ENCODE measurements at places on chromosomes 12 and 14.

GRCh38 chr14:76968621-76969063 lies 59.9 kb downstream of the IRF2BPL start:
- no peak for DNase-seq

DNA sequence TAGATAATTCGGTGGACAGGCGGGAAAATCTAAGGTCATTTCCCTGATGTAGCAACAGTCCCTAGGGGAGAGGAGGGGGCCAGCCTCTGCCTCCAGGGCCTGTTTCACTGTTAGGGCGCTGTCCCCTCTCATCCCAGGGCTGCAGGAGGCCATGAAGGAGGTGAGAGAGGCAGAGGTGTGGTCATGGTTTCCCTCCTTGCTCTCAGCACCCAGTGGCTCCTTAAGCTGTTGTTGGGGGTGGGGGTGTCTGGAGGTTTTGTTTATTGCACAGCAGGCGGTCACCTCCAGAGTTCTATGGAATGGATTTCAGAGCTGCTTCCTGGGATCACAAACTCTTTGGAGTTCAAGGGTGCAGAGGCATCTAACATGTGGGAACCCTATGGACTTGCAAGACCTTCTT lies 212.5 kb upstream of the RTL1 start:
- no peak for DNase-seq

DNA sequence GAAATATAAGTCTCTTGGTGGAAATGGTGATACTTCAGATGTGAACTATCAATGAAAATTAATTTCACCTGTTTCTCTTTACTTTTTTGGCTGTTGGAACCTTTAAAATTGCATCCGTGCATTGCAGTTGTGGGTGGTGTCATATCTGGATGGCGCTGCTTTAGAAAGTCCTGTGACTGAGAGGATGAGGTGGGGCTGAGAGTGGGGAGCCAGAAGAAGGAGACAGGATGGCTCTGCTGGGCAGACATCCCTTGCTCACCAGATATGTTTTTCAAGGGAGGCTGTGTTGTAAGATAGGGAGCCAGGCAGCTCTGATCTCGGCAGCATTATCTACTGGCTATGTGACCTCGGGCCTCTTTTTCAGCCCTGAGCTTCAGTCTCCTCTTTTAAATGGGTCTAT lies 12.7 kb downstream of the ASB2 start:
- DNase-seq: no peak

DNA sequence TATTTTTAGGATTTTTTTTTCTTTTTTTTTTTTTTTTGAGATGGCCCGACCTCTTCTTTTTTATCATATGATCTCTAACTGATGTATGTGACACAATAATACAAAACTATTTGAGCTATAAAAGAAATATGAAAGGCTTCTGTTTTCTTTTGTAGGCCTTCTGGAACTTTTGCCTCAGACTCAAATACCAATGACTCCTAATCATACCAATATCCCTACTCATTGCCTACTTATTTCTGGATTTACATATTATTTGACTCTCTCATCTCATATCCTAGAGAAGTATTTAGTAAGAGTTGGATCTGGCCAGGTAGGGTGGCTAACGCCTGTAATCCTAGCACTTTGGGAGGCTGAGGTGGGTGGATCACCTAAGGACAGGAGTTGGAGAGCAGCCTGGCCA lies 12.7 kb upstream of the WDR89 start:
- no peak for DNase-seq

GRCh38 chr12:129964300-129964699 lies 60.5 kb upstream of the TMEM132D start:
- no peak for DNase-seq

DNA sequence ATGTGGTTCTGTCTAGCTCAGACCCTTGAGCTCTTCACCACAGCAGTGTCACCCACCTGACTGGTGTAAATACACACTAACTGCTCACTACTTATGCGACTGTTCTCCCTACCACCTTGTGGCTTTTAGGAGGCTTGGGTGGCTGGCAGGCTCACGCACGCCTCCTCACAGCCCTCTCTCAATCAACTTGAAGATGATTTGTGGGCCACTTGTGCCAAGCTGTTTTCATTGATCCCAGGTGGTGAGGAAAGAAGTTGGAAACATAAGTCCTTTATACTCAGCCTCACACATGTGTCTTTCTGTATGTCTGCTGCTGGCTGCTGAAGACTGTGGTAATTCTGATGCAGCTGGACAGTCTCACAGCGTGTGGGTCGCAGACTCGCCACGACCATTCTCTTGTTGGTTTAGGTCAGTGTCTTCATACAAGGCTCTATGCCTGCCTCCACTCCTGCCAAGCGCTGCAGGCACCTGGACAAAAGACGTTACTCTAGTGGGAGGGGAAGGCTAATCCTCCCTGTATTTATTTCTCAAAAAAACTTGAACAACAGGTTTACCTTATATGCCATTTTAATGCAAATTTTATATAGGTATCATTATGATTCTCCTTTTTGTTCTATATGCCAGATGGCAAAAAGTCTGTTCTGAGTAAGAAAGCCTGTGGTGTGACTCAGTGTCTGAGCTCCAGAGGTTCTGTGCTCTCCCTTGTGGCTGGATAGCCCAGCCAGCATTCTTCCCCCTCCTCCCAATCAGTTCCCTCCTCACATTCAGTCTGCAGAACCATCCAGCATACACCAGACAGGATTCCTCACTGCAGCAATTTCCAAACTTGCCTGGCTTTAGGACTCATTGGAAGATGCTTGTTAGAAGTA lies 115.6 kb downstream of the DIP2B start:
- peak; percentile 5 for DNase-seq

DNA sequence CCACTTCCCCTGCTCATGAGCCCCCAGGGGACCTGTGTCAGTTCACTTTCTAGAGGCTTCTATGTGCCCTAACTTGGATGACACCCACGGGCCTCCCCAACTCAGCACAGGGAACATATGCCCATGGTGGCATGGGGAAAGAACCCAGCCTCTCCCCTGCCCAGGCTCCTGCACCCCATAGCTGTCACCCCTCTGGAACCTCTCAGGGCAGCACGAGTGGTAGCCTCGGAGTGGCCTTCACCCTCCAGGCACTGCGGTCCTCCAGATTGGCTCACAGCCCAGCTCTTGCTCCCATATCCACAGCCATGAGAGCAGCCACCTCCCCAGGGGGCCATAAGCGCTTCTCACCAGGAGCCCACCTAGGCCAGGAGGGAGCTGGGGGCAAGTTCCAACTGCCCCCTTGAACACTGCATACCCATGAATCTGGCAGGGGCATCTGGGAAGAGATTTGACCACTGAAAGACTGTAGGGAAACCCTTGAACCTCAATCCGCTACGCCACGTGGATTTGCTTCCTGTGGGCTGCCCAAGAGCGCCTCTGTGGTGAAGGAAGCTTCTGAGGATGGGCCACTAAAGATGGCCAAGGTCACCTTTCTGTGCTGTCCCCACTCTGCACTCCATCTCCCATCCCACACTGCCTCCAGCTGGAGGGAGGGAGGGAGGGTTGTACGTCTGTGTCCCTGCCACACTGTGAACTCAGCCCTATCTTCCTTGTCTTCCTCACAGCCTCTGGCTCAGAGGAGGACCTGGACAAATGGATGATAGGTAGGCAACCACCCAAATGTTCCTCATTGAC lies 11.9 kb downstream of the PLD4 start:
- no peak for DNase-seq

- no peak for DNase-seq
Observed at GRCh38 chr12:25194214-25194613, 746 bp downstream of the DNAI7 start.

GRCh38 chr14:20657216-20658211 lies 16.0 kb upstream of the OR6S1 start:
- no peak for DNase-seq

Data from stimulated activated CD4-positive, alpha-beta T cell treated with anti-CD3 and anti-CD28 coated beads, TNF-alpha, amount 100 ng/mL, for 24 hours (primary cell).